ENCODE measurements at places on chromosomes 5 and 9.
A peak's percentile ranks its signal among the peaks of the same experiment; 100 is the strongest.

GRCh38 chr5:126801992-126802294 is 25.0 kb downstream of the LMNB1 start:
- no peak for DNase-seq

DNA sequence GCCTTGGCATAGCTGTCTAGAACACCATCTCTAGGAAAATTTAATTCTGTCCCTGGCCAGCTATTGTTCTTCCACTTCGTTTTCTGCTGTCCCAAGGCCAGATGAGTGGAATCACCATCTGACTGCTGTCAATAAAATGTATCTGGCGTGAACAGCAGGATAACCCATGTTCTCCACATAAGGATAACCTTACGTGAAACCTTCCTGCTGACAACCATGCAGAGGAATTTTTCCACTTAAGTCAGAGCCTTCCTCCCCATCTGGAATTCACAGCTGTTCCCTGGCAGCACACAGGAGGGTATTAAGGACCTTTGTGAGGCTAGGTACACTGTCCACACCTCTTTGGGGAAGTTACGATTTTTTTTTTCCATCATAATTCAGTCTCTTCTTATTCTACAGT is 28.6 kb downstream of the RNF44 start:
- DNase-seq, result no peak

DNA sequence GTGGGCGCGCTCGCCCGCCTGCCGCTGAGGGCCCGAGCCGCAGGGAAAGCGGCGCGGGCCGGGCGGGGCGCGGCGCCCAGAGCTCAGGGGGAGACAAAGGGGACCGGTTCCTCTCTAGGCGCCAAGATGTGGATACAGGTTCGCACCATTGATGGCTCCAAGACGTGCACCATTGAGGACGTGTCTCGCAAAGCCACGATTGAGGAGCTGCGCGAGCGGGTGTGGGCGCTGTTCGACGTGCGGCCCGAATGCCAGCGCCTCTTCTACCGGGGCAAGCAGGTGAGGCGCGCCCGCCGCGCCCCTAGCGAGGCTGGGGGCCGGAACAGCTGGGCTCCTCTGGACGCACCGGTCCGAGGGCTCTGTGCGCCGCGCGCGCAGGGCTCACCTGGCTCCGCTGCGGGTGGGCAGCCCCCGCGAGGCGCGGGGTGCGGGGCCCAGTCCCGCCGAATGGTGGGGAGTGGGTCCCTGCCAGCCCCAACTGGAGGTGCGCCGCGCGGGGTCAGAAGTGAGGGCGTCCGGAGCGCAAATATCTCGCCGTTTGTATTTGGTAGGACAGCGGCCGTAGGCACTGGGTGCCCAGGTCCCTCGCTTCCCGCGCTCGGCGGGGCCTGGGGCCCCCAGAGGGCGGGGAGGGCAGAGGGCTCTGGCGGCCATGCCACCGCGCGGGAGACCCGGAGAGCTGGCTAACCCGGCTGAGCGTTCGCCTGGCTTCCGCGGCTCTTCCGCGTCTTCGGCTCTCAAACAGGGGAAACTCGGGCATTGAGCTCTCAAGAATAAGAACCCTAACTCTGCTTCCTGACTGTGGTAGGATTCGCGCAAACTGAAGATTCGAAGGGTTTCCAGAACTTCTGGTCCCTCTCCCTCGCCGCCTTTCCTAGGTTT is 607 bp downstream of the UHRF2 start:
- DNase-seq, result peak; percentile 24

GRCh38 chr5:6937677-6938076 is 224.4 kb downstream of the TENT4A start:
- DNase-seq, result no peak

- no peak for DNase-seq
Measured at GRCh38 chr5:7094626-7095025, 301.3 kb upstream of the ADCY2 start.

GRCh38 chr5:108579236-108579635 is 168.5 kb upstream of the FER start:
- DNase-seq, result no peak

DNA sequence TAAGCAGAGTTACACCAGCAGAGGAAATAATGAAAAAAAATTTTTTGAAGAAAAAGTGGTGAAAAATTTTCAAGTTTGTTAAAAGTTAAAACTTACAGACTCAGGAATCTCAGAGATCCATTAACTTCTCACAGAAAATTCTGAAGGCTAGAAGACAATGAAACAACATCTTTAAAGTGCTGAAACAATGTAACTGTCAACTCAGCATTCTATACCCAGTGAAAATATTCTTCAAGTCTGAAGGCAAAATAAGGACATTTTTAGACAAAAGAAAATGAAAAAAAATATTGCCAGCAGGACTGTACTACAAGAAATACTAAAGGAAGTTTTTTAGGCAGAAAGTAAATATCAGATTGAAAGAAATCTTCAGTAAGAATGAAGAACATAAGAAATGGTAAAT is 36.7 kb upstream of the RGMB start:
- DNase-seq, result no peak

- DNase-seq, result no peak
Measured at GRCh38 chr5:181186022-181186421, 19.0 kb downstream of the TRIM7 start.

- no peak for DNase-seq
Measured at GRCh38 chr5:141779503-141779973, 97.5 kb upstream of the ARAP3 start.

GRCh38 chr5:32712481-32713360 is 1.6 kb downstream of the NPR3 start:
- DNase-seq, result no peak

DNA sequence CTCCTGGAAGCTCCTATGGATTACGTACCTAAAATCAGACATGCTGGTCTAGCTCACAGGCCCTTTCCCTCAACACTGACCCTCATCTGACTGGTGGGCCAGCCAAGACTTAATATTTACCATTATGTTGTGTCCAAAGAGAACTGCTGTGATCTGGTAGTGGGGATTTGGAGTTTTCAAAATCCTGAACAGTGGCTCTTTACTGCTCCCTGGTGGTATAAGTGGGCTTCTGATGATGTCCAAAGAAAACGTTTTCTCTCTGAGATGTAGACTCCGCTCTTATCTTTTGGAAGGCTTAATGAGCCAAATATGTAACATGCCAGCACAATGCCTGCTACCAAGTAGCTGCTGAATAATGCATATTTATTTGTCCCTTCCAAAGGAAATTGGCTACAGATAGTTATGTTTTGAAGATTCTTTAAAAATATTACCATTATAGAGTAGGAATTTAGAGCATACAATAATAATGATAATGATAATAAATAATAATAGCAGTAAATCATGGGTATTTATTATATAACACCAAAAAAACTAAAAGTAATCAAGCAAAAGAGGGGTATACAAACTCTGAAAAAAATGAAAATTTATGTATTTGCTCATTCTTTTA is 406.6 kb upstream of the TNC start:
- no peak for DNase-seq

DNA sequence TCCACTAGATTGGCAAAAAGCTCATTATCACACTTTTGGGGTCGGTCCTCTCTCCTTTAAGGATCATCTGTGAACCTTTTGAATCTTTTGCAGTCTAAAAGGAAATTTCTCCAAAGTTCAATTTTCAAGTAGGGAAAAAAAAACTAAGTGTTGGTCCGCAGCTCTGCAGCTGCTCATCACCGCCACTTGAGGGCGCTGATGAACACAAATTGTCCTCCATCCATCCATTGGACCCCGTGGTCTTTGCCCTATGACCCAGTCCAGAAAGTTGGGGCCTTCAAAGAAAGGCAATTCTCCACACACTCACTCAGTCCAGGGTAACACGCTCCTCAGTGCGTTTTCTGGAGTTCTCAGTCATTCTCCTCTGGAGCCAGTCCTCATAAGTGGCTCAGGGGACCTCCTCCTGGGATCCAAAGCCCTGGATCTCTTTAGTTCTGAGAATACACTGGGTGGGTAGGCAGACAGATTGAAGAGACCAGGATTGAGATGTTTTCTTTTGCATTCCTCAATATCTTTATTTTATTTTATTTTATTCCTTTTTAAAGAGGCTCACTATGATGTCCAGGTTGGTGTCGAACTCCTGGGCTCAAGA is 63.6 kb upstream of the SLC28A3 start:
- DNase-seq, result no peak

DNA sequence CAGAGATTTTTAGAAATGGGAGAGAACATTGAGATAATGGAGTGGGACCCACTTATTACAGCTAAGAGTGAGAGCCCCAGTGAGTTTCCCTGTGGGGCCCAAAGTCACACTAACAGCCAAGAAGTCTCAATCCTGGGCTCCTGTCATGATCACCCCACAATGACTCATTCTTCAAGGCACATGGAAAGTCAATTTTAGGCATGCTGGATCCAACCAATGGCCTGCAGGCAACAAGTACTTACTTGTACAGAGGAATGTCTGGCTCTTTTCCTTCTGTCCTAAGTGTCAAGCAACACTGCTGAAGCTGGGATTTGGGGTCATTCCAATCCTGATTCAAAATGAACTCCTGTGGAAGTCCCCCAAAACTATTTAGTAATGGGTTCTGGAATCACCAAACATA is 123.1 kb downstream of the DROSHA start:
- no peak for DNase-seq

DNA sequence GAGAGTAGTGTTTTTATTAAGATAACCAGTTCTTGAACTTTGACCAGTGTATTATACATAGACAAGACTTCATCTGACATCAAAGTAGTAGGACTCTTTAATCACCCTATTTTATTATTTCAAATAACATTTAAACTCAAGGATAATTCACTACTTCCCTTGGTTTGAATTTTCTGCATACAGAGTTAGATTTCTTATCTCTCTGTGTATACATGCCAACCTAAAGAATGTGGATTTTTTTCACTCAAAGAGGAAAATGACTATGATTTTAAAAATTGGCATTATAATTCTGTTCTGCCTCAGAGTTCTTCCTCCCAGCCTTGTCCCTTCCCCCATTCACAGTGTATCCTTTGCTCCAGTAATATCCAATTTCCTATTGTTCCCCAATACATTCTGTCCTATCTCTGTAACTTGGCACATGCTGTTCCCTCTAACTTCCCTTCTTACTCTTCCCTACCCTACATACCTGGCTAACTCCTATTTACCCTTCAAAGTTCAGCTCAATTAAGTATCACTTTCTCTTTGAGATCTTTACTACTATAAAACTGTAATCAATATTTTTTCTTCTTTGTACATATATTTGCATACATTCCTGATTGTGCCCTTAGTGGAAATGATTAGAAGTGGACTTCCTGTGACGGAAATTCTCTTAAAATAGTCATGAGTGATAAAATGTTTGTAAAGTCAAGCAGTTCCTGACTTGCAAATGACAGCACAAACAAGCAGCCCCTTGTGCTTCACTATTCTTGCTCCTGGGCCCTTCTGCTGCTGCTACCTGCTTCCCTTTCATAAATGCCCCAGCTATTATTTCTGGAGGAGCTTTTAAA is 38.1 kb upstream of the DENND4C start:
- DNase-seq, result no peak

GRCh38 chr9:133958756-133959155 is 33.4 kb downstream of the VAV2 start:
- DNase-seq, result no peak

DNA sequence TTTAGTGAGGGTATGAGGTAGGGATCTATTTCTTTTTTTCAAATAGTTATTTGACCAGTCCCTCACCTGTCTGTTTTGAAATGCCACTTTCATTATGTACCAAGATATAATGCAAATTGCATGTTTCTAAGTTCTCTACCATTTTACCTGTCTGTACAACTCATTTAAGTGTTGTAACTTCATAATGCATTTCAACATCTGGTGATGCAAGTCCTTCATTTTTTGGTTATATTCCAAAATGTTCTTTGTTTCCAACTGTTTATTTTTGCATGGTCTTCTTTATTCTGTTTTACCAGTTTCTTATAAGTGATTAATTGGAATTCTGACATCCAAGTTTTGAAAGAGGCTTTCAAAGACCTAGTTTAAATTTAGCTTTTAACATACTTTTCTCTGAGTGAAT is 26.8 kb downstream of the TDRD7 start:
- no peak for DNase-seq

GRCh38 chr5:61811052-61811451 is 479.0 kb downstream of the ZSWIM6 start:
- no peak for DNase-seq

DNA sequence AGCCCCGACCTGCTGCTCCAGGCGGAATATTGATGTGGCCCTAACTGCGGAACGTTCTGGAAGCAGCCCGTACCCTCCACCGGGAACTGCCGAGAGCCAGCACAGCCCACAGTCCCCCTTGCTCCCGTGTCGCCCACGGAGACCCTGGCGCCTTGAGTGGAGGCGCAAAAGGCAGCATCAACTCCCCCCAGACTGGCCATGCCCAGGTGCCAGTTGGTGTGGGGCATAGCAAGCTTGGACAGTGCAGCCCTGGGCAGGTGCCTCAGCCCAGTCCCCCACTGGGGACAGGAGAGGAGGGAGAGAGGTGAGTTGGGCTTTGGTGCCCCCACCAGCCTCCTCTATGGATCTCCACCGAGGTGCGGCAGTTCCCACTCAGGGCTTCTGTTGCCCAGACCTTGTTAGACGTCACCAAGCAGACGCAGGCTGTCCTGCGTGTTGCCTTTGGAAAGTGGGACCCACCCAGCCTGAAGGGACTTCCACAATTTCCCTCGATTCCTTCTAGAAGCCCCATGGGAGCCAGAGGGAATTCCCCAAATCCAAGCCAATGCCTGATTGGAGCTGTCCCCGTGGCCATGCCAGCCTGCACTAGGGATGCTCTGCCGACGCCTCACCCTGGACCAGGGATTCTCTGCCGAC is 19.8 kb upstream of the NRARP start:
- no peak for DNase-seq

DNA sequence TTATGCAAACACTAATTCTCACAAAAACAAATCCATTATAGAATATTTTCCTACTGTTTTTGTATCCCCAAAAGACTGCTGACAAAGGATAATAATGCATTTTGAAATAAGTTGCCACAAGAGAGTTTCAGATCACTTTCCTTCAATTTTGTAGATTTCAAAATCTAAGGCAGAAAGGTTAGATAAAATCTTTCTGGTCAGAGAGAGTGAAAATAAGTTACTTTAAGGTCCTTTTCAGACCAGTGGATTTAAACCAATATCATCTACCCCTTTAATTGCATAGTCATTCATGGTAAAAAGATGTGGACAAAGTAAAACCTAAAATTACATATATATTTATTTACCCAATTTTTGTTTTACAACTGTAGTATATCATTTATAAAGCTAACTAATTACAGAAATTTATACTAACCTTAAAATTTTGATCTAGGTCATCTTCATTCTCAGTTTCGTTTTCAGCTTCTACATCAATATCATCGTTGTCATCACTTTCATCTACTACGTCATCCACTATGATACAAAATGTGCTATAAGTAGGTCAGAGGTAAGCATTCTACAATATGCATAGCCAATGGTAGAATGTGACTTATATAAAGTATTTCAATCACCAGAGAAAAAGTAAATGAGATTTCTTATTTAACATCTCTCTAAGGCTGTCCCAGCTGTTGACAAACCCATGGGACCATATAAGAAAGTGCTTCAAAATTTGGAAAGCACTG is 95.7 kb downstream of the AGTPBP1 start:
- DNase-seq, result no peak

GRCh38 chr9:13113751-13114150 is 165.7 kb downstream of the MPDZ start:
- DNase-seq, result no peak

GRCh38 chr5:76125888-76126287 is 42.7 kb downstream of the SV2C start:
- no peak for DNase-seq
